Stimulated activated CD8-positive, alpha-beta memory T cell treated with anti-CD3 and anti-CD28 coated beads, Interleukin-7, amount 100 ng/mL, for 1 hour (primary cell): ENCODE measurements at places on chromosomes 5 and 9.
A peak's percentile ranks its signal among the peaks of the same experiment; 100 is the strongest.

- no peak for DNase-seq
These were observed 2.0 kb downstream of the CTNNA1 start for GRCh38 chr5:138755084-138755748.

- DNase-seq, result no peak
These were observed 446.8 kb upstream of the CDH18 start for GRCh38 chr5:20434786-20435185.

DNA sequence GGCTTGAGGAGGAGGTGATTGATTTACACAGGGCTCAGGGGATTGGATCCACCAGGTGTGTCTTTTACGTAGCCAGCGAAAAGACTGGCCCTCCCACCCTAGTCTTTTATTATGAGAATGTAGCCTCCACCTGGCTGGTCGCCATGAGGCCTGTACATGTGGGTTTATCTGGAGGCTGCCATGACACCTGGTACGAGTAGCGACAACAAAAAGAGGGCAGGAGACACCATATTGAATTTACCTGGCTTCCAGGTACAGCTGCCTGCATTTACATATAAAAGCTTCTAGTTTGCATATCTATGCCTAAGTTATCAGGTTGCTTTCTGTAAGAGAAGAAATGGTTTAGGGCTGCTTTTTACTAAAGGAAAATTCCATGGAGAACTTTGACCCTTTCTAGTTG is 1173.7 kb upstream of the SEMA6A start:
- no peak for DNase-seq

DNA sequence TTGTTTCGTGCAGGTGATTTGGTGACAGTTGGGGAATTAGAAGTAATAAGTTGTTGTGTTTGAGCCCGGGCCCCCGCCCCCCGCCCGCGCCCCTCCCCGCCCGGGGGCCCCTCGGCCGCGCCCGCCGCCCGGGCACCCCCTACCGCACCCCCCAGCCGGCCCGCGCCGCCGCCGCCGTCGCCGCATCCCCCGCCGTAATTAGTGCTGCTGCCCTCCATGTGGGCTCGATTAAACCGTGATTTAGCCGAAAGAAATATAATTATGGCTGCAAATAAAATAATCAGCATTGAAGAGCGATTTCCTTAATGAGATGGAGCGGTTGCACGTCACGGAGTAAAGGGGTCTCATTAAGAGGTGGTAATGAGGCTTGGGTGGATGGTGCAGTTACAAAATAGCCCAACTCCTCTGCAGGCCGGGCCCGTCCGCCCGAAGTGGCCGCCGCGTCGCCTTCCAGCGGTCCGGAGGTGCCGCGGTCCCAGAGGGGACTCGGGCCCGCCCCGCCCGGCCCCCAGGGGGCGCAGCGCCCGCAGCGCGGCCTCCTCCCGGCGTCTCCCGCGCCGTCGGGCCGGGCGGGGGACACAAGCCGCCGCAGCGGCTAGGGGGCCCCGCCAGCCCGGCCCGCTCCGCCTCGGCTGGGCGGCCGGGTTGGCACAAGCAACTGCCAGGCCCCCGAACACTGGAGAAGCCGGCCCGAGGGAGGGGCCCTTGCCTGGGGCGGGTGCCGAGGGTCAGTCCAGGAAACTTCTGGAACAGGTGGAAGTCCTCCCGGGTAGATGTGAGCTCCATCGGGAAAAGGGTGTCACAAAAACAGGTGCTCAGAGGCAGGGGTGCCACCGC is 6.9 kb upstream of the OTP start:
- no peak for DNase-seq

DNA sequence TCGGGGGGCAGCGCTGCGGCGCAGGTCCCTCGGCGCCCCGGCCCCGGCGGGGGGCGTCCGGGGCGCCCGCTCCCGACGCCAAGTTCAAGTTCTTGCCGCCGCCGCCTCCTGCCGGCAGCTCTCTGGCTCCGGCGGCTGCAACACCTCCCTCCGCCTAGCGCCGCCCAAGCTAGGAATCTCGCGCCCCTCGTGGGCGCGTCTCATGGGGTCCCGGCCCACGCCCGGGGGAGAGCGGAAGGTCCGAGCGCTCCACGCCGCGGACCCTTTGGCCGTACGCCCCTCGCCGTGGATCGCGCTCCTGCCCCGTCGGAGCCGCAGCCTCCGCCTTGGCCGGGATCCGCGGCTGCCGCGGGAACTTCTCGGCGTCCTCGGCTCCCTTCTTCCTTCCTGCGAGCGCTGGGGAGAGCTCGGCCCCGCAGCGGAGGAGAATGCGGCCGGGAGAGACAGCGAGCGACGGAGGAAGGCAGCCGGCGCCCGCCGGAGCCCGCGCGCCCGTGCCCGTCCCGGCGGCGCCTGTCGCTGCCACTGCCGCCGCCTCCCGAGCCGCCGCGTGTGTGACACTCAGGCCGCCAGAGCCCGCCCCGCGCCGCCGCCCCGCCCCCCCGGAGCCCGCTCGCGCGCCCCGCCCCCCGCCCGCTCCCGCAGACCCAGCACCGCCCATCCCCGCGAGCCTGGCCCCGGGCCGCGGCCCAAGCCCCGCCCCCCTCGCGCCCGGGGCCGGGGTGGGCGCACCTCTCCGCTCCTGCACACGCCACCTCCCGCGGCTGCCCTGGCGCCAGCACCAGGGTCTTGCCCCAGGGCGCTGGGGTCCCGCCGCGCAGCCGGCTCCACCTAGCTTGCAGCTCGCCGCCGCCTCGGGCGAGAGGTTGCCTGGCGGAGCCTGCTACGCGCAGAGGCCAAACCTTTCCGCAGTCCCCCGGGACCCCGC is at the start of gene SHB:
Gene SHB, minus strand, starts transcription at position 527 of the 928 bp plus-strand sequence. CDS start 582 bp downstream, outside the sequence.
- DNase-seq, result peak; percentile 62

DNA sequence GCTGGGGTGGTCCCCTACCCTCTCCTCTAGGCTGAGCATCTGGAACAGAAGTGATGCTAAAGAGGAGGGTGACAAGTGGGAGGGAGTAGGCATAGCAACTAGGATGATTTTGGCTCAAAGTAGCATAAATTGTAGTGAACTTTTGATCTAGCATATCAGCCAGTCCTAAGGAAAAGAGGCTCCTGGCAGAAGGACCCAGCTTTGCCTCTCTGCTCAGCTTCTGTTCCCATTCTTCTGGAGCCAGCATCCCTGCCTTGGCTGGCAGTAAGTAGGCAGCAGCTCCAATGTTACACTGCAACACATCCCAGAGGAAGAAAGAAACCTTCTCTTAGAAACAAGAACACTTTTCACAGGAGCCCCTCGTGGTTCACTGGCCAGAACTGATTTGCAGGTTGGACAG is 487.0 kb downstream of the MTRR start:
- DNase-seq, result no peak

DNA sequence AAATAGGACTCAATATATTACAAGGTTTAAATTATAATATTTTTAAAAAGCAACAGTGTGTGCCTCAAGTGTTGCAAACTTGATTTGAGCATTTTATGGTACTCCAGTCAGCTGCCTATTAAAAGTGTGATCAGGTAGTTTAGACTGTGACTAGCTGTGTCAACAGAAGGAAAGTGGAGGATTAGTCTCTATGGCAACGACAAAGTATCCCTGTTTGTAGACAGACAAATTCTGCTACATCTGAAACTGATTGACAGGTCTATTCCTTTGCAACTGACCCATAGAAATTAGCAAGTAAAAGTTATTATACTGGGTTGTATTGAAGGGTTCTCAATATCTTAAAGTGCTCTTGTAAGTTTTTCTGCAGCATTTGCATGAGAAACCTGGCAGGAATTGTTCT is 249.8 kb upstream of the ARRDC3 start:
- no peak for DNase-seq

GRCh38 chr5:177123789-177124485 is 9.6 kb upstream of the NSD1 start:
- no peak for DNase-seq

DNA sequence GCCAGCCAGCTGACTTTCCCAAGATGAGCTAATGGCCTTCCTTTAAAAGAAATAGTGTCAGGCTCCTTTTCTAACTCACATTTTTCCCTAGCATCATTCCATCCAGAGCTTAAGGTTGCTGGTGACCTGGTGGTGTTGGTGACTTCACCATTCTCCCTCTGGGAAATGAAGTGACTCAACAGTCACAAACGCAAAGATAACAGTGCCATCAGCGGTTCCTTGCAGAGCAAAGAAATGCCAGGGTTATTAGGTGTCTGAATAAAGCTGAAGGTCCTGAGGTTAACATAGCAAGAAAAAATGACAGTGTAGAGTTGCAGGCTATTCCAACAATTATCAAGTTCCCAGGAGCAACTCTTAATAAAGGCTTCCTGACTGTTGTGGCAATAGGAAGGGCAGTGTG is 111.8 kb upstream of the SLC44A1 start:
- DNase-seq, result no peak

- DNase-seq, result no peak
These were observed 775.9 kb upstream of the CDH9 start for GRCh38 chr5:27814286-27814685.

- DNase-seq, result no peak
These were observed 52.0 kb upstream of the NTRK2 start for GRCh38 chr9:84617411-84618029.

GRCh38 chr9:120091206-120091605 is 488.8 kb downstream of the CDK5RAP2 start:
- DNase-seq, result no peak
